ENCODE measurements at places on chromosomes 1 and 21. TPM values are rescaled to one million over a fixed set of nuclear protein-coding genes. Genes with fewer than 3 reads are reported as not detected.

Gene ERICH3
- polyA plus RNA-seq = not detected

Gene GUCA2B
- not detected for polyA plus RNA-seq

Gene HES4
- 4.7 TPM for polyA plus RNA-seq

Gene KRTAP12-2
- polyA plus RNA-seq = not detected

Gene C1orf50
- 2.6 TPM for polyA plus RNA-seq

Gene MROH7
- polyA plus RNA-seq = 0.51 TPM

Gene C4BPB
- not detected for polyA plus RNA-seq

Gene TIMM17A
- 51.6 TPM for polyA plus RNA-seq

Gene SPRR1A
- polyA plus RNA-seq = not detected

Gene DCDC2B
- polyA plus RNA-seq = not detected

Gene ECE1
- 96.6 TPM for polyA plus RNA-seq

Gene SLC45A1
- polyA plus RNA-seq = 2.5 TPM

Gene RAP1GAP
- 0.99 TPM for polyA plus RNA-seq

Gene TRABD2B
- 0.03 TPM for polyA plus RNA-seq

Gene AGT
- polyA plus RNA-seq = 0.39 TPM

Gene LTN1
- 3.2 TPM for polyA plus RNA-seq

Gene PRKAA2
- 1.5 TPM for polyA plus RNA-seq

Gene VWA5B1
- not detected for polyA plus RNA-seq

Gene TNFRSF9
- 2.9 TPM for polyA plus RNA-seq

Gene MFAP2
- 132 TPM for polyA plus RNA-seq

Gene DCST2
- 0.76 TPM for polyA plus RNA-seq

Gene HSF2BP
- polyA plus RNA-seq = 1.1 TPM

Gene EGLN1
- 14.3 TPM for polyA plus RNA-seq

Gene GBP5
- 0.08 TPM for polyA plus RNA-seq

Gene KPRP
- polyA plus RNA-seq = not detected

Gene NBPF10
- 0.66 TPM for polyA plus RNA-seq

Gene GBP6
- polyA plus RNA-seq = not detected

Gene IGSF21
- polyA plus RNA-seq = not detected

Gene BRINP3
- not detected for polyA plus RNA-seq

Gene C1orf141
- polyA plus RNA-seq = not detected

Gene MATN1
- 0.23 TPM for polyA plus RNA-seq

Gene CENPF
- polyA plus RNA-seq = 14.5 TPM

Gene DDOST
- 763 TPM for polyA plus RNA-seq

Gene CFHR2
- polyA plus RNA-seq = not detected

Gene RPL11
- 2,255 TPM for polyA plus RNA-seq

Gene CFAP45
- 0.57 TPM for polyA plus RNA-seq

Gene COL9A2
- polyA plus RNA-seq = 0.63 TPM

Gene PTGER3
- polyA plus RNA-seq = 1.3 TPM

Gene MSH4
- polyA plus RNA-seq = not detected

Gene RABGAP1L
- 10.5 TPM for polyA plus RNA-seq

Gene EPHX1
- 45.7 TPM for polyA plus RNA-seq

Gene DFFA
- 42.3 TPM for polyA plus RNA-seq

Gene NUAK2
- 11.1 TPM for polyA plus RNA-seq
